ENCODE measurements at places on chromosomes 3 and 15.

DNA sequence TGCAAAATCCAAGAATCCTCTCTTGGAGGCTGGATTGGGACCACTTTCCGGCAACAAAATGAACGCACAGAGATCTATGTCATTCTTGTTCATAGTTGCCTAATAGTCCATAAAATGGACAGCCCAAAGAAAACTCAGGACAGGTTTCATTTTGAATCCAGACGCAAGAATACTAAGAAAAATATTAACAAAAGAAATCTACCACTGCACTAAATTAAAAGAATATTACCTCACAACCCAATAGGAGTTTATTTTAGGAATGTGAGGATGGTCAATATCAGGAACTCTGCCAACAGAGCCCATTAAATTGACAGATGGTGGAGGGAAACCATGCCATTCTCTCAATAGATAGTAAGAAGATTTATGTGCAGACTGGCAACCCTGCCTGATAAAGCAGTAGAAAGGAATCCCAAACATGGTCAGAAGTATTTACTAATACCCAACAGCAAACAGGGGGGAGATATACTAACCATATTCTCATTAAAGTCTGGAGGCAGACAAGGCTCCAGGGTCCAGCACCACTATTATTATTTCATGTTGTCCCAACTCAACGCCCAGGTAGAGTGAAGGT lies 127.6 kb downstream of the SMAD6 start:
- DNase-seq, result no peak

- DNase-seq, result peak; percentile 83
Observed at GRCh38 chr15:75720787-75721479, 8.3 kb upstream of the CSPG4 start.

DNA sequence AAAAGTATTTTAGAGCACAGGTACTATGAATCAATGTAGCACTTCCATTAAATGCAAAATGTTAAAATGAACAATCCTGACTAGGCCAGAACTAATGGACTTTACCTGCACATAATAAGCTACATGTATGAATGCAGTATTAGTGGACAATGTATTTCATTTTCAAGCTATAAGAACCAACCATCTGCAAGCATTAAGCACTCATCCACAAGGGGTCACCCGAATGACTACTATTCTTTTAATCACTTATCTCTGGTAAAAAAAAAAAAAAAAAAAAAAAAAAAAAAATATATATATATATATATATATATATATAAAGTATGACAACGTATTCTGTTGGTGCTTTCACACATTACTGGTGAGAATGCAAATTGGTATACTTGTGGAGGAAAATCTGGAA lies 7.2 kb downstream of the HERC1 start:
- DNase-seq, result no peak

- no peak for DNase-seq
Observed at GRCh38 chr3:65314269-65314668, 626.5 kb upstream of the ADAMTS9 start.

Measured in NCI-H524 treated with DMSO at 0.1 percent for 48 hours (cell line).